Astrocyte (in vitro differentiated cells and primary cell): ENCODE measurements at places on chromosomes 1 and 21. TPM values are rescaled to one million over a fixed set of nuclear protein-coding genes. Genes with fewer than 3 reads are reported as not detected.

Gene RCAN1
- total RNA-seq: 164 and 197 TPM in 2 replicates

Gene CR1L
- not detected in 2 replicates for total RNA-seq

Gene SETSIP
- total RNA-seq: not detected in 2 replicates

Gene WNT4
- total RNA-seq: 0.91 and 1.2 TPM in 2 replicates

Gene AVPR1B
- not detected in 2 replicates for total RNA-seq
